GM18507 (cell line): ENCODE measurements at places on chromosomes 3 and 15.
A peak's percentile ranks its signal among the peaks of the same experiment; 100 is the strongest.

- DNase-seq, result no peak
These were observed 130.9 kb upstream of the RASGRP1 start for GRCh38 chr15:38695249-38696108.

DNA sequence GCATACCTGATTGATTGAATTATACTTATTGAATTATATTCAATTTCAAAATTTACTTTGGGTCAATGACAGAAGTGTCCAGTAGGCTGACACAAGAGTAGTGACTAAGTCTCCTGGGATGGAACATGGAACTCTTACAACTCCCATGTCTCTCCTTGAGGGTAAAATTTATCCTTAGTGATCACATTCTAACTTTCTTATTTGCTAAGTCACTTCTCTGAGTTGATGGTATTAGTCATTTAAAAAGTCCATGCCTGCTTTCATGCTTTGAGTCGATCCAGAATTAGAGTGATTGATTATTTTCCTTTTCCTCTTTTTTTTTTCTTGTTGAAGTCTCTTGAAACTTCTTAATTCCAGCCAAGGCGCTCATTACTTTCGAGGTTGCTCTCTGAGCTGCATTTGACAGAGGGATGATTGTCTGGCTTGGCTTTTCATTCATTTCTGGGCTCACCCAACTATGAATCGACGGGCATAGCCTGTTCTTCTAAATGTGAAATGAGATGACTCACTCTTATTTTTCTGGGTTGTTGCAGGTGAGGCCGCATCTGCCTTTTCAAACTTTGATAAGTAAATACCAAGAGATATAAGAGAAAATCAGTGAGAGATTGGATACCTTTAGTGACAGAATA is 34.9 kb downstream of the LRRC3B start:
- DNase-seq, result no peak

DNA sequence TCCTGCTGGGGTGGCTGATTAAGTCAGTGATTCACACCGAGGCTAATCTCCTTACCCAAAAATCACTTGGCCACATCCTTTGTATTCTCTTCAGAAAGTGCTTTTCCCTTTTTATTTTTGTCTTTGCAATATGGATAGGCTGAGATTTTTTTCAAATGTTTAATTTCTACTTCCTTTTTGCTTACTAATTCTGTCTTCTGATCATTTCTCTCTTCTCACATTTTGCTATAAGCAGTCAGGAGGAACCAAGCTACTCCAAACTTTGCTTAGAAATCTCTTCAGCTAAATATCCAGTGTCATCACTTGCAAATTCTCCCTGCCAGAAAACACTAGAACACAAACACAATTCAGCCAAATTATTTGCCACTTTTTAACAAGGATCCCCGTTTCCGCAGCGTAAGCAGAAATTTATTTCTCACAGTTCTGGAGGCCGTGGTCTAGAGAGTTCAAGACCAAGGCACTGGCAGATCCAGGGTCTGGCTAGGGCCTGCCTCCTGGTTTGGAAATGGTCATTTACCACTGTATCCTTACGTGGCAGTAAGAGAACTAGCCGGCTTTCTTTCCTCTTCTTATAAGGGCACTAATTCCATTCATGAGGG is 104.9 kb downstream of the IL5RA start:
- no peak for DNase-seq

DNA sequence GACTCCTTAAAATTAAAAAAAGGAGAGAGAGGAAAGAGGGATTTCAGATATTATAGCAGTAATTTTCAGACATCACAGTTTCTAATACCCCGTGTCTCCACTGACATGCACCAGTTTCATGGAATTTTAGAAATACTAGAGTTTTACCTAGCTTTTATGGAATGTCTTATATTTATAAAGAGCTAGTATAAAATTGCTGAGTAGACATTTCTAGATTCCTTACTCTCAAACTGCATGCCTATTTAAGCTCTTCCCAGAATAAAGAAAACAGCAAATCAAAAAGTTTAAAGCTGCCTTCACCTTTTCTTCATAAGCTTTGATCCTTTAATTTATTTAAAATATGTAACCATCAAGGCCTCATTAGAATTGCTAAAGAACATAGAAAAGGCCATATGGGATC is 247.4 kb upstream of the IL12A start:
- no peak for DNase-seq

GRCh38 chr3:43286115-43286840 is at the start of gene SNRK:
Gene SNRK, plus strand, starts transcription at chr3:43286540. Its CDS starts 16,664 bp downstream, at chr3:43303204.
- DNase-seq, result peak; percentile 89

DNA sequence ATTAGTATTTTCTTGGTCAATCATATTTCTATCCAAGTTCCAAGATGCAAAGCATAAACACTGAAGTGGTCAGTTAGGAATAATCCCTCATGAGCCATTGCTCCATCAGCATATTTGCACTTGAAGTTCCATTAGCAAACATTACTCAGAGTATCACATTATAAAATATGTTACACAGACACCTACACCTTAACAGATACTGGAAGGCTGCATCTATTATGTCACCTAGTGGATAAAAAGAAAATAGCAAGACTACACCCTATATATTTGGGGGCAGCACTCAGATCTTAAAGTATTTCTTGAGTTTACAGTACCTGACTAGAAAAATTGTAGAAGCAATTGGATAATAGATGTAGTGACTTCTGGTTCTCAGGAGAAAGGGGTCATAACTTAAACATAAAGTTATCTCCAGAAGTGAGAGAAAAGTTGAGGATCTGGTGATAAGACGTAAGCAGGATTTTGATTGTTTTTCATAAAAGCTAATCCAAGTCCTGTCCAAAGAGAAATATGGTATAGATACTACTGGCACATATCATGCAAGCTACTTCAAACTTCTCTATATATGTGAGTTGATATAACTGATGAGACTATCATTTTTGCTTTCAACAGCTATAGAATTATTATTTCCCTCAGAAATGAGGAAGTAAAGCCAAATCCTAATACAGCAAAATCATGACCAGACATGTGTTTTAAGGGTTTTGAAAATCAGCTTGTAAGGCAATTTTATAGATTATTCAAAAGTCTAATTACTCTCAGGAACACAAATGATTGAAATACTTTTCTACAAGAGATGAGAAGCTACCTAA is 422.2 kb downstream of the GBE1 start:
- DNase-seq, result no peak

GRCh38 chr3:104646196-104646595 is 720.5 kb upstream of the ALCAM start:
- no peak for DNase-seq

DNA sequence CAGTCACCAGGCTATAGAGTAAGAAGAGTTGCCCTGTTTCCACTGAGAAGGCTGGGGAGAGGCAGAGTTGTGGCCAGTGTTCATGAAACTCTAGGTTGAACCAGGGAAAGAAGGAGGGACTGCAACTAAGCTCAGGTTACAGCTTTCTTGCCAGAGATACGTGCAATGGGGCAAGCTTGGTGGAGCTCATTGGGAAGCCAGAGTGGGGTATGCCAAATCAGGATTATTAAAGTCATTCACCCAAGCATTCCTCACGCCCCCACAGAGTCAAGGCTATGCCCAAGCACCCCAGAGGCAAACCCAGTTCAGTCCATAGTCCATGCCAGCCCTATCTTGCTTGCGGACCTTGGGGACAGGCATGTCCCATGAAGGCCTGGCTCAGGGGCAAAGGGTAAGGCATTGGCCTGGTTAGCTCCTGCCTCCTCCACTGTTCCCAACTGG is 17.6 kb downstream of the SLC6A20 start:
- no peak for DNase-seq

DNA sequence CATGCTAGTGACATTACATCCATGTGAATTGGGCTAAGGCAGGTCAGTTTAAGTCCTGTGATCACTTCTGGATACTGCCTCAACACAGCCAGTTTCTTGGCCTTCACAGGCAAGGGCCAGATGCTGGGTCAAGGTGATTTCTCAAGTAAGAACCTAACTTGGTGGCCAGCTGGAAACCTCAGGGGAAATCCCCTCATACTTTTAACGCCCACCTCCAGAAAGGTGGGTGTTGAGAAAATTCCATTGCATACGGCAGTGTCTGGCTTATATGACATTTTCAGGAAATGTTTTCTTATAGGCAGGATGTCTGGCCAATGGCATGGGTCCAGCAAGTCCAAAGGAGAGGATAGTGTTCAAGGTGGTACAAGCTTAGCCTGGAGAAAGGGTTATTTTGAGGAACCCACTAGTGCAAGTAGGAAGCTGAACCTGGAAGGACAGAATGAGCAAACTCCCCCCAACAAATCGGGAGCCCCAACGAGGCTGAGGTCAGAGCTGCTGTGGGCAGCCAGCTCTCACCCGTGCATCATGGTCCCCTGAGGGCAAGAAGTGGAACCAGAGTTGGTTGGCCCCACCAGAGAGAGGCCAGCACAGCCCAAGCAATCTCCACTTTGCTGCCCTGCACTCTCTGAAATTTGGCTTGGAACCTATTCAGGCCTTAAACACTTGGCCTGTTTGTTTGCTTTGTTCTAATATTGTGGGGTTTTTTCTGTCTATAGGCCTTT is 135.4 kb downstream of the PDE8A start:
- DNase-seq, result no peak

- DNase-seq, result no peak
These were observed 11.2 kb upstream of the NTRK3 start for GRCh38 chr15:88267720-88268119.

GRCh38 chr3:8420612-8421011 is 81.0 kb upstream of the LMCD1 start:
- no peak for DNase-seq

DNA sequence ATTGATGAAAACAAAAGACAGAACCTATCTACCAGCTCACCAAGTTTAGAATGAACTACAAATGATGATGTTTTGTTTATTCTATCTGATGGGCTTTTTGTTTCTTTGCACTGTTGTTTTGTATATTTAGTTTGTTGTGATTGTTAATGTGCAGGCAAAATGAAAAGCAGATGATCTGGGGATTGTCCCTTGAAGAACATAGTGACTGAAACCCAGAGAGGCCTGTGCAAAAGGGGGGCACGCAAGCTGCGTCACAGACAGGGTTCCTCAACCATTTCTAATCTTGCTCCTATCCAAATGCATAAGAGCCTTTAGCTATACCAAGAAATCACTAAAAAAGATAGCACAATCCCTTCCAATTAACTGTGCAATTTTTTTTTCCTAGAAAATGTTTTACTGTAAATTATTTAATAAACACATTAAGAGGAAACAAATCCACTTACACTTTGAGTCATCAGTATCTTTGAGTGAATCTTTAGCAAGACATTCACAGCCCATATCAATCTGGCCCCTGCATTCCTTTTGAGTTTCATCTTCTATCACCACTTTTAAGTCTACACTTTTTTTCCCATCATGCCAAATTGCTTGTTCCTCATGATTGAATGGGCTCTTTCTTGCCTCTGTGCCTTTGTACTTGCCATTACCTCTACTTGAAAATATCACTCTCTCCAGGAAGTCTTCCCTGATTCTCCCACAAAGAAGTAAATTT is 220.3 kb downstream of the ATP8B4 start:
- DNase-seq, result no peak

- DNase-seq, result no peak
These were observed 191.9 kb downstream of the GABRB3 start for GRCh38 chr15:26580943-26581342.

- DNase-seq, result no peak
These were observed 42.0 kb upstream of the CFAP161 start for GRCh38 chr15:81091889-81092558.

- no peak for DNase-seq
These were observed 14.1 kb downstream of the MDFIC2 start for GRCh38 chr3:70298385-70298784.

DNA sequence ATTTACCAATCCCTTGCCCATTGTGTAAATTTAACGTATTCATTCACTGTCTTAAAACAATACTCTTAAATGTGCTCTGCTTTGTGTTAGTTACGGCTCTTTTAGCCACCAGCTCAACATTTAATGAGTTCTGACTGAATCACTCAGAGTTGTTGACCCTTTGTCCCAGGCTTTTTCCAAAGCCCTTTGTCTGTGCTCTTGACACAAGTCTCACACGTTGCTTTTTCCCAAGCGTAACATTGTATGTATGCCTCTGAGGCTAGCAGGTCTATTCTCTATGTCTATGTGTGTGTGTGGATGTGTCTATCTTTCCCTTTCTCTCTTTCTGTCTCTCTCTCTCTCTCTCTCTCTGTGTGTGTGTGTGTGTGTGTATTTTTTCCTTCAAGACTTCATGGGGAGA is 435.4 kb upstream of the GOLIM4 start:
- DNase-seq, result no peak

- no peak for DNase-seq
These were observed 141.2 kb downstream of the SERPINI1 start for GRCh38 chr3:167876620-167877281.

GRCh38 chr3:106067711-106068110 is 198.9 kb upstream of the CBLB start:
- DNase-seq, result no peak

- DNase-seq, result no peak
These were observed 165.2 kb downstream of the MECOM start for GRCh38 chr3:169498336-169498735.

DNA sequence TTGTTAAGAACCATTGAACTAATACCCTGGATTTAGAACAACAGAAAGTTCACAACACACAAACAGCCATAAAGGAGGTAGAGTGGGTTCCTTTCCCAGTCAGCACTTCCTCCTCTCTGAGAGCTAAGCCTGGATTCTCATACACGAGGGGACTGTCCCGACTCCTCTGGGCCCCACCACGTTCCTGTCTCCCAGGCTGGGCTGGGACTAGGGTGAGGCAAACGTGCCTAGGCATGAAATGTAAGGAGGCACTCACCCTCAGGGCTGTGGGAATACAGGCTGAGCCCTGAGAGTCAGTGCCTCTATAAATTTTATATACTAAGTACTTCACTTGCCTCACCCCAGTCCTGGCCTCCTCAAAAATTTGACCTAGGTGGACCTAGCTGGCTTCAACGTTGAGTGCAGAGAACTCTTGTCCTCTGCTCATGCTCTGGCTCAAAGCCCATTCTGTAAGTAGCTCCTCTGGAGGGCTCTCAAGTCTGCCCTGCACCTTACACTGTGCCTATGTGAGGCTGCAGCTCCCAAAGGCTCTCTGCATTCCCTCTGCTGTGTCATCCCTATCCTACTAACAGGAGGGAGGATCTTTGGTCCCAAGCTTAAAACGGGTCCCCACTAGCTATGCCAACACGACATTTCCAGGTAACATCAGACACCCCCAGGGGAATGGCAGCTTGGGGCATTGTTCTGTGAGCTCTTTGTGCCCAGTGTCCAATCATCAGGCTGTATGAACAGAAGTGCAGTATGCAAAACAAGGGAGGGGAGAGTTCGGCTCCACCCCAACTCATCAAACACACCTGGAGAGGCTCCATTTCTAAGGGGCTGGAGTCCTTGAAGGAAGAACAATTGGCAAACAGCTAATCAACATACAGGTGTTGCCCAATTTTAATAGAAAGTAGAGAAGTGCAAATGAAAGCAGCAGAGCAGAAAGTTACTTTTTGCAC is 233.2 kb downstream of the RPLP1 start:
- DNase-seq, result no peak

DNA sequence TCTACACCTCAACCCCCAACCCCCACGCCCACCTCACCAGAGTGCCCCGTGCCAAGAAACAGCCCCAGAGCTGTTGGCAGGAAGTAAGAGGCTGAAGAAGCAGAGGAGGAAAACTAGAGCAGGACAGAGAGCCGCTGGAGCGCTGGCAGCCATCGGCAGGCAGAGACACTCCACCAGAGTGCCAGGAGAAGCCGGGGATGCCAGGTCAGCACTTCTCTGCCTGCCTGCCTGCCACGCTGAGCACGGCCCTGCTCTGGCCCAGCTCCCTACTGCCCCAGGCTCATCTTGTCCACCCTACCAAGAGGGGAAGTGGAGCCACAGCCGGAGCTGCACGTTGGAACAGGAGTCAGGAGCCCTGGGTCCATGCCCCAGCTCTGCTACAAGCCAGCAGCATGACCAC is 29.7 kb downstream of the CACNA2D2 start:
- DNase-seq, result no peak
